Ammon's horn (tissue), 1 donor: ENCODE measurements at places on chromosomes 4 and X.
A peak's percentile ranks its signal among the peaks of the same experiment; 100 is the strongest.

- peak; percentile 37 for DNase-seq
These were observed 32.1 kb downstream of the TMEM131L start for GRCh38 chr4:153497988-153498967.

GRCh38 chr4:78885598-78885997, 53.6 kb downstream of the PAQR3 start:
- no peak for DNase-seq

- no peak for DNase-seq
These were observed 42.8 kb downstream of the AREG start for GRCh38 chr4:74487771-74488170.

GRCh38 chr4:106629268-106629625, 260.7 kb upstream of the GIMD1 start:
- DNase-seq = no peak

DNA sequence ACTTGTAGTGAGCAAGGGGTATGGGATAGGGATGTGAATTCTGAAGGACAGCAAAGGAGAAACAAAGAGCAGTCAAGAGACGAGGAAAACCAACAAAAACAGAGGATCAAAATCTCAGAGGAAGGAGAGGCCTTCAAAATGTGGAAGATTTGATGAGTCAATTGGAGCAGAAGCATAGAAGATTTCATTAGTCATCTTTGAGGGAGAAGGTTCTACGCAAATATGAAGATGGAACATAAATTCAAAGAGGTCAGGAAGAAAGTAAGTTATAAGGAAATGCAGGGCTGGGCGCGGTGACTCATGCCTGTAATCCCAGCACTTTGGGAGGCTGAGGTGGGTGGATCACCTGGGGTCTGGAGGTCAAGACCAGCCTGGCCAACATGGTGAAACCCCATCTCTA, 35.4 kb downstream of the MID2 start:
- DNase-seq = no peak
